ENCODE measurements at places on chromosomes 5 and 9.

GRCh38 chr9:116475201-116475600, 211.9 kb upstream of the TRIM32 start:
- no peak for DNase-seq

- no peak for DNase-seq
These were observed 15.0 kb upstream of the TMEM161B start for GRCh38 chr5:88283690-88284089.

DNA sequence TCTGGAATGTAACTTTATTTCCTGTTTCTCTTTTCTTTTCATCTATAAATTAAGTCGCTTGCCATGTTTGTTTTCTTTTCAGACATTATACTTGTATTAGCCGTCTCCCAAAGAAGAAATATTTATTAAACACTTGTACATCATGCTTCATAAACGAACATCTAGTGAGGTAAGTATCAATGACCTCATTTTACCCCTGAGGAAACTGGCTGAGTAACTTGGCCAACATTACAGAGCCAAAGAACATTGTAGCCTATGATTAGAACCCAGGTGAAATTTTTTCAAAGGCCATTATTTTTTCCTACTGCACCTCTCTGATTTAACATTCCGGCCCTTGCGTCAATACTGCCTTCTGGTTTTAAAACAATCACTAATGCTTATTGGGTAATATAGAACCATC, 4.2 kb downstream of the FREM1 start:
- DNase-seq, result no peak

DNA sequence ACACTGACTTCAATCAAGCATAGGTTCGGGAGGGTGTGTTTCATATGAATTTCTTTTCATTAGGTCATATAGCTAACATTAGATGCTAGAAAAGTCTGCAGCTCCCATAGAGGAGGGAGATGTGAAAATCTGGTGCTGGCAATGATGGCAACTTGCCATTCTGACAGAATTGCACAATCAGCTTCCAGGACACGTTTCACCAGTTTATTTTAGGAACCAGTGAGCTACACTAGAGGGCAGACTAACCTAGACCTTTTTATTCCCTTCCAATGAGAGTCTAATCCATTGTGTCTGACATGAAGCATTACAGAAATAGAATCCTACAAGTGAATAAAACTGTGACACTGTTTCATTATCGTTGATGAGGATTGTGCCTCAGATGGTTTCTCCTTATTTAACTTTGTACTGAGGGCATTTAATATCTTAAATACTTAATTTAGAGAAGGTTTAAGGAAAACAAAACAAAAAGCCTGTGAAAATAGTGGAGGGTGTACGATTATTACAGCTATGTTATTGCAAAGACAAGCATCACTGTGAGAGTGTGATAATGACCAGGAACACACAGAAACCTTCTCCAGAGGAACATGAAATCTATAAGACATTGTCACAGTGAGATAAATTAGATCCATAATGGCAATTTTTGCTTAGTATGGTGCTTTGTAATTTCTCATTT, 363.3 kb upstream of the RPS23 start:
- DNase-seq, result peak; percentile 76

GRCh38 chr9:16559418-16560188, 310.9 kb downstream of the BNC2 start:
- DNase-seq, result no peak

DNA sequence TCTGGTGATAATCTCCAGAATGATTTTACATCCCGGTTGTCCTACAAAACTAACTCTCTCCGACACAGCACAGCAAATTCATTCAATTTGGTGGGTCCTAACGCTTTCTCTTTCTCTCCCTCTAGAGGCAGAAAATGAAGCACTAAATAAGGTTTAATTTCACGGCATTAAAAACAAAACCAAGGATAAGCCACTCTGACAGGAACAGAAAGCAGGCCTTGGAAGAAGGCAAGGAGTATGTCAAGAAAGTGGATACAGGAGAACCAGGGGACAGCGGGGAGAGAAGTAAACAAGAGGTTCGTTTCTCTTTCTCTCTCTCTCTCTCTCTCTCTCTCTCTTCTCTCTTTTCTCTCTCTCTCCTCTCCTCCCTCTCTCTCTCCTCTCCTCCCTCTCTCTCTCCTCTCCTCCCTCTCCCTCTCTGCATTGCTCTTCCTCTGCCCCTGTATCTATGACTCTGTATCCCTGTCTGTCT, 49.8 kb downstream of the EBF1 start:
- DNase-seq, result no peak

DNA sequence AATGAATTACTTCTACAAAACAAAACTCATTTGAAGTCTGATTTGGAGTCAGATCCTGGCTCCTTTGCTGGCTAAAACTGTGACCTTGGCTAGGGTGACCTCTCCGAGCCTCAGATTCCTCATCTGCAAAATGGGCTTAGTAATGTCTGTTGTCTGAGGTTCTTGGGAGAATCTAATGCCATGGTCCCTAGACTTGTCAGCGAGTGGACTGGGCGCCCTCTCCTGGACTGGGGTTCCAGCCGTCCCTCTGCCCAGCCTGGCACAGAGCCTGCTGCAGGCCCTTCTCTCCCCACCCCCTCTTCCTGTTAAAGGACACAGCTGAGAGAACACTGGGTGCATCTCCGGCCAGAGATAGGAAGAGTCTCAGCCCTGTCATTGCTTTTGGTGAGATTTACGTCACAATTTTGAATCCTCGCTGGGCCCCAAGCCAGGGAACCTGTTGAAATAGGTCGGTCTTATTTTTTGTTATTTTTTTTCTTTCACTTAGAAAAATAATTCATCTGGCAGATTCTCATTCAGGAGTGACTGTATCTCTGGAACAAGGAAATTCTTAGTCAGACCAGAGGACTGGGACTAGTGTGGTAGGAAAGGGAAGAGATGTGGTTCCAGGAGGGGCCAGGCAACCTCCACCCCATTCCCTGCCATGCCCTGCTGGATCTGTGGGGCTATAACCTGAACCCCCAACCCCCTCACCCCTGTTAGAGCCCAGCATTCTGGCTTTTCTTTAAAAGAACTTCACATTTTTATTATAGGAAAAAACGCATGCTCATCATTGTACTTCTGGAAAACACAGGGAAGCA, 48.2 kb upstream of the RPL26L1 start:
- no peak for DNase-seq

GRCh38 chr9:70044490-70045307, 1.1 kb downstream of the MAMDC2 start:
- no peak for DNase-seq

GRCh38 chr5:72474516-72474915, 32.7 kb downstream of the ZNF366 start:
- DNase-seq, result no peak

DNA sequence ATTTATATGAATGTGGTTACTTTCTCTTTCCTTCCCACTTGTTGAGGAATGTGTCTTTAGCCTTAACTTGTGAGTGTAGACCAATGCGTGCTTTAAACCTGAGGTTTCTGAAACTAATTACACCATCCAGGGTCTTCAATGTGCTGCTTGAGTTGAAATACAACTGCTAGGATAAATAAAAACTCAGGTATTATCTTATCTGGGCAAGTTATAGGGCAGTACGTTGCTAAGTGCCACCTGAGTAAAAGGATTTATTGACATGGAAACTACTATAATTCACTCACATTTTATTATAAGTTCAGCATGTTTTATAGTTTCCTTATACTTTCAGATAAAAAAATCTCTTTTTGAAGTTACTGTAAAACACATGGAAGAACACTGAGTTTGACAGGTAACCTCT, 1136.8 kb upstream of the NUDT12 start:
- DNase-seq, result no peak

GRCh38 chr9:130980526-130980925, 28.4 kb upstream of the LAMC3 start:
- no peak for DNase-seq

GRCh38 chr5:6434731-6435130, 13.9 kb upstream of the UBE2QL1 start:
- no peak for DNase-seq

DNA sequence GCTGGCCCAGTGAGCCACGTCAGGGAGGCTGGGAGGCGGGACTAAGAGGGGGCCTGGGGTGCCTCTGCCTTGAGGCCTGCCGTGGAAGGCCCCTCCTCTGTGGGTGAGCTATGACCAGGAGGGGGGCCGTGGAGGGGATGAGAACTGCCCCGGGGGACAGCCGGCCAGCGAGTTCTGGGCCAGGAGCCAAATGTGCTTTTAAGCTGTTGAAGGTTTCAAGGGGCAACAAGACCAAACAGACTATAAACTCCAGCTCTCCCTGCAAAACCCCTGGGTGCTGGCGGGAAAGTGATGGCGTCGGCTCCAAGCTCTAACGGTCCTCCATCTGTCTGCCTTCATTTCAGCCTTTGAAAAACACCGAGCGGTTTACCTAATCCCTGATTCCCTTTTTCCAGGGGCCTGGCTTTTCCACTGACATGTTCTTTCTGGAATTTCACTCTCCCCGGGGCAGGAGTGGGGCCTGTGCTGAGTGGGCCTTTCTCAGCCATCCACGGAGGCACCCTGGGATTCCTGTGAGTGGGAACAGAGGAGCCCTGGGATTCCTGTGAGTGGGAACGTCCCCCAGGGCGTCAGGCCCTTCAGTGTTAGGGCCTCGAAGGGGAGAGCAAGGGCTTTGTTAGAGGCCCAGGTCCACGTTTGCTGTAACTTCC, 65.6 kb downstream of the COL5A1 start:
- peak; percentile 43 for DNase-seq

DNA sequence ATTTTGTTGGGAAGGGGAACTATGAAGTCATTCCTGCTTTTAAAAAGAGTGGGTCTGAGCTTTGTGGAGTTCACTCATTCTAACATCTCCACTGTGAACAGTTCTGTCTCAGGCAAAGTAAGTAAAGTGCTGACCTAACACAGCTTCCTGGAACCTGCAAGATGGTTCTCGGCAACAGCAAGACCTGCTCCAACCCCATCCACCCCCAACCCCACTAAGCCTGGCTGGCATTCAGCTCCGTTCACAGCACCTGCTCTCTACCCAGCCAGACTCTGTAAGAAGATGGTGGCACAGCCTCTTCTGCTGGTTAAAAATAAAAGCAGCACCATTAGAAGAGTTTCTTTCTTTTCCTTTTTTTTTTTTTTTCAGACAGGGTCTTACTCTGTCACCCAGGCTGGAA, 42.0 kb downstream of the EPB41L4B start:
- DNase-seq, result no peak

DNA sequence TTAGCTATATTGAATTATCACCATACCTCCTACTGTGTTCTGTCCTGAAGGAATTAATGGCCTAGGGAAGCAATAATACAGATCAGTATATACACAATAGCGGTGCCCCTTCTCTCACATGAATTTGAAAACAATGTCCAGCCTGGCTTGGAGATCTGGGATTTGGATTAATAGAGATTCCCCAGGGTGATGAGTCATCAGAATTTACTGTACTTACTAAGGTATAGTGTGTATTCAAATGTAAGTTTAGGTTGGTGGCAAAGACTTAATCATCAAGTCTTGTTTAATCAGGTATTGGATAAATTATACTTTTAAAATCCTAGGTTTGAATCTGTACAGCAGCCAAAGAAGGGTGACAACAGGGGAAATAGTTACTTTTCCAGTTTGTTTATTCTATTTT, 121.5 kb downstream of the FEM1C start:
- DNase-seq, result no peak

GRCh38 chr5:144414202-144415029, 243.7 kb downstream of the KCTD16 start:
- no peak for DNase-seq

- DNase-seq, result no peak
These were observed 126.4 kb upstream of the ZNF366 start for GRCh38 chr5:72633649-72634048.

DNA sequence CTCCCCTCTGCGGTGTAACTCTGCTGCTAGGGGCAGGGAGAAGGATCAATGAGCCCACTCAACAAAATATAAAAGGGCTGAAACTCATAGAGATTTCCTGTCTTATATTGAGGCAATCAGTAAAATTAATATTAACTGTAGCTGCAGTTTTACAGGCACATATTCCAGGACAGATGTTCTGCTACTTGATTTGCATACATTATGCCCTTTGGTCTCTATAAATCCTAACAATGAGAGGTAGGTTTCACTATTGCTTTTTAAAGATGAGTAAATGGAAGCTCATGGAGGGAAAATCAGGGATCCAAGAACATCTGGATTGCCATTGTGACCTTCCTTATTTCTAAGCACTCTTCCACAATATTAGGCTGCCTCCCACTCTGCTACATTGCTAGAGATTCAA, 23.5 kb upstream of the TRIM32 start:
- DNase-seq, result no peak

GRCh38 chr9:76257311-76257710, 136.9 kb downstream of the RFK start:
- no peak for DNase-seq

DNA sequence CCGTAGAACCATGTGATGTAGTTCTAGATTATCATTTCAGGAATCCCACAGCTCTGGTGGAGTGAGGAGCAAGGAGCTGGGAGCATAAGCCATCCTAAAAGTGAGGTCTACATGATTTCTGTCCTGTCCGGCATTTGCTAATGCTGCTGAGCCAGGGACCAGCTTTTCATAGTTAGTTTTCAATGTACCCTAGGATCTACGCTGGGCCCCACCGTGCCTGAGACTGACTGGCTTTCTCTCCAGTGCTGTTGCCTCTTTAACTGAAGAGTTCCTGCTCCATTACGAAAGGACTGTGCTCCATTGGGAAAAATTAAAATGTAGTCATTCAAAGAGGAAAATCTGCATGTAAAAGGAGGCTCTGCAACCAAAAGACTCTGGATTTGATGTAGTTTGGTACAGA, 634.8 kb downstream of the DMRTA1 start:
- DNase-seq, result no peak

- no peak for DNase-seq
These were observed 22.5 kb downstream of the MGAT1 start for GRCh38 chr5:180779985-180780610.

- DNase-seq, result no peak
These were observed 100.0 kb downstream of the SEMA5A start for GRCh38 chr5:9445826-9446388.

GRCh38 chr5:125558466-125558865, 812.0 kb upstream of the ZNF608 start:
- no peak for DNase-seq

GRCh38 chr5:152649609-152650008, 244.5 kb upstream of the NMUR2 start:
- no peak for DNase-seq

DNA sequence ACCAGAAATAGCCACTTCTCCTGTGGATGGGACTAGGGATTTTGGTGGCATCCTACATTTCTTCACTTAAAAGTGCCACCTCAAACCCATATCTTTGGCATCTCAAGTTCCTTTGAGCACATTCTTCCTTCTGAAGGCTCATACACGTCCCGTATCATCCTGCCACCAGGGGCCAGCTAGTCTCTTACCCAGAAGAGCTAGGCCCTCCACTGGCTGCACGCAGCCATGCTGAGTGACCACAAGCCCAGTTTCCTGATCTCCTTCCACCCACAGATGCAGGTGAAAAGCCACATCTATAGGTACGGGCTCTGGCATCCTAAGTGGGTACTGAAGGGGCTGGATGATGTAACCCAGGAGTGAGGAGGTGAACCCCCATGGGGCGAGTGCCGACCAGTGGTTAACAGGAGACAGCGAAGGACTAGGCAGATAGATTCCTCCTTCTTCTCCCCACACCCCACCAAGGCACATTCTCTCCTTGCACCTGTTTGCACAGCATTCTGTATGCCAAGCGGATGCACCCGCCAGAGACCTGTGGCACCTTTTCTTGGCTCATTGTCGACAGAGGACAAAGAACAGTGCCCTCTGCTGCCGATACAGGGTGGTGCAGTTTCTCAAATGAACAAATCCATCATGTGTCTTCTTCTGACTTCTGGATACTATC, 14.4 kb upstream of the SCGB3A1 start:
- no peak for DNase-seq

GRCh38 chr9:82790875-82791274, 272.1 kb downstream of the RASEF start:
- no peak for DNase-seq

Data from AG09319 (cell line).